ENCODE measurements at places on chromosomes 3 and 15. TPM values are rescaled to one million over a fixed set of nuclear protein-coding genes. Genes with fewer than 3 reads are reported as not detected.

DTX3L gene
- 2.8 TPM for total RNA-seq

CLDN18 gene
- not detected for total RNA-seq

FEM1B gene
- 160 TPM for total RNA-seq

CAV3 gene
- not detected for total RNA-seq

NR1I2 gene
- total RNA-seq: 0.63 TPM

ZNF80 gene
- not detected for total RNA-seq

ERICH6 gene
- not detected for total RNA-seq

LHFPL4 gene
- 47.6 TPM for total RNA-seq

PTX3 gene
- total RNA-seq: 7.5 TPM

ICE2 gene
- 79.5 TPM for total RNA-seq

PLA2G4E gene
- total RNA-seq: not detected

SV2B gene
- total RNA-seq: 34.7 TPM

NPAP1 gene
- 0.94 TPM for total RNA-seq

CYP11A1 gene
- not detected for total RNA-seq

CCDC54 gene
- total RNA-seq: 1.6 TPM

C3orf80 gene
- total RNA-seq: 5.6 TPM

ADAMTS7 gene
- 26.3 TPM for total RNA-seq

MKRN3 gene
- 53.5 TPM for total RNA-seq

LXN gene
- 9.7 TPM for total RNA-seq

NDN gene
- 57.9 TPM for total RNA-seq

PCOLCE2 gene
- total RNA-seq: 4.4 TPM

SLC22A13 gene
- total RNA-seq: 1.3 TPM

DAZL gene
- total RNA-seq: not detected

CHST2 gene
- total RNA-seq: 34.1 TPM

KLHL40 gene
- not detected for total RNA-seq

MUC13 gene
- total RNA-seq: not detected

ANKRD63 gene
- 0.94 TPM for total RNA-seq

ROPN1 gene
- not detected for total RNA-seq

FHIT gene
- total RNA-seq: 4.7 TPM

TMEM42 gene
- 5.3 TPM for total RNA-seq

GTPBP8 gene
- total RNA-seq: 39.4 TPM

FBXO40 gene
- not detected for total RNA-seq

STRIT1 gene
- total RNA-seq: not detected

BSN gene
- 23.5 TPM for total RNA-seq

GATA2 gene
- total RNA-seq: 0.31 TPM

GRIP2 gene
- total RNA-seq: 22.5 TPM

CHRNA5 gene
- 6.6 TPM for total RNA-seq

SCG3 gene
- total RNA-seq: 52.9 TPM

PRSS50 gene
- 0.31 TPM for total RNA-seq

RLBP1 gene
- 2.2 TPM for total RNA-seq

MYO5A gene
- 258 TPM for total RNA-seq

MUC4 gene
- total RNA-seq: not detected

ISG20 gene
- 0.31 TPM for total RNA-seq

TMEM266 gene
- total RNA-seq: 3.8 TPM
